Eye (tissue), 1 donor: ENCODE measurements at places on chromosomes 2 and 18.

- DNase-seq = peak; percentile 31
Observed at GRCh38 chr2:189350540-189351209, 90.6 kb upstream of the WDR75 start.

- no peak for DNase-seq
Observed at GRCh38 chr2:190186238-190186637, 123.7 kb upstream of the MSTN start.

- peak; percentile 37 for DNase-seq
Observed at GRCh38 chr2:217593732-217594131, 409.1 kb downstream of the TNS1 start.

GRCh38 chr2:118016911-118017310 lies 3.0 kb upstream of the CCDC93 start:
- no peak for DNase-seq
